Mesenchymal stem cell (in vitro differentiated cells and primary cell): ENCODE measurements at places on chromosomes 4 and X.
A peak's percentile ranks its signal among the peaks of the same experiment; 100 is the strongest.

DNA sequence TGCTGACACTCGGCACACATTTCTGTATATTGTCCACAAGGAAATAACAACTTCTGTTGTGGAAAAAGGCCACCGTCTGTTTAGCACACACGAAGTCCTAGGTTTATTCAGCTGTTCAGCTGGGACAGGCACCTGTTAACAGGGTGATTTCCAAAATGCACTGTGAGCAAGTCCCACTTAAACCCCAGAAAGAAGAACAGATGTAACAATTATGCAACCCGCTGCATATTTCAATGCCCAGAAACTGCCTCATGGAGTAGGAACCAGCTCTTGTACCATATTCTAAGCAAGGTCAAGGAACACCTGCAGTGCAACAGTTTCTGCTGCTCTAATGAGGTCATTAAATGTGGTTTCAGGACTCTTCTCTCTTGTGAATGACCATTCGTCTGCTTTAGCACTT, 77.1 kb downstream of the GEMIN8 start:
- no peak overlapping the region for H3K4me3 ChIP-seq
- no peak for DNase-seq
- no peak overlapping the region for H3K27ac ChIP-seq
- H3K4me1 ChIP-seq, result no peaks in the 10 kb centered on the region
- no peaks in the 10 kb centered on the region for H3K27me3 ChIP-seq
- H3K36me3 ChIP-seq, result no peaks in the 10 kb centered on the region

DNA sequence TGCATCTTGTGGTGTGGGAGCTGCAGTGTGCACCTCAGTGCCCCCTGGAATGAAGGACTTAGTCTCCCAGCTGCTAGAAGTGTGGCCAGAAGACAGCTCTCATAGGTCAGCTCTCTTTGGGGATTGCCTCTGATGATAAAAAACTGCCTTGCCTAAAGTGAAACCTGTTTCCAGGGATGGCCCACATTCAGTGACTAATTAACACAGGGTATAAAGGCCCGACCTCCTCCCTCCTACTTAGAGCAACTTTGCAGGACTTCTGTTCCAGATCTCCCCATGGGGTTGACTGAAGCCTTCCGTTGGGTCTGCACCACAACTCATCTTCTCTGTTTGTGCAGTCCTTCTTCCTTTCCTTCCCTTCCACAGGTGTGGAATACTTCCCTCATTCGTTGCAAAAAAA, 53.2 kb downstream of the SPINK2 start:
- H3K27ac ChIP-seq, result no peak overlapping the region
- no peak overlapping the region for H3K4me3 ChIP-seq
- no peak for DNase-seq

DNA sequence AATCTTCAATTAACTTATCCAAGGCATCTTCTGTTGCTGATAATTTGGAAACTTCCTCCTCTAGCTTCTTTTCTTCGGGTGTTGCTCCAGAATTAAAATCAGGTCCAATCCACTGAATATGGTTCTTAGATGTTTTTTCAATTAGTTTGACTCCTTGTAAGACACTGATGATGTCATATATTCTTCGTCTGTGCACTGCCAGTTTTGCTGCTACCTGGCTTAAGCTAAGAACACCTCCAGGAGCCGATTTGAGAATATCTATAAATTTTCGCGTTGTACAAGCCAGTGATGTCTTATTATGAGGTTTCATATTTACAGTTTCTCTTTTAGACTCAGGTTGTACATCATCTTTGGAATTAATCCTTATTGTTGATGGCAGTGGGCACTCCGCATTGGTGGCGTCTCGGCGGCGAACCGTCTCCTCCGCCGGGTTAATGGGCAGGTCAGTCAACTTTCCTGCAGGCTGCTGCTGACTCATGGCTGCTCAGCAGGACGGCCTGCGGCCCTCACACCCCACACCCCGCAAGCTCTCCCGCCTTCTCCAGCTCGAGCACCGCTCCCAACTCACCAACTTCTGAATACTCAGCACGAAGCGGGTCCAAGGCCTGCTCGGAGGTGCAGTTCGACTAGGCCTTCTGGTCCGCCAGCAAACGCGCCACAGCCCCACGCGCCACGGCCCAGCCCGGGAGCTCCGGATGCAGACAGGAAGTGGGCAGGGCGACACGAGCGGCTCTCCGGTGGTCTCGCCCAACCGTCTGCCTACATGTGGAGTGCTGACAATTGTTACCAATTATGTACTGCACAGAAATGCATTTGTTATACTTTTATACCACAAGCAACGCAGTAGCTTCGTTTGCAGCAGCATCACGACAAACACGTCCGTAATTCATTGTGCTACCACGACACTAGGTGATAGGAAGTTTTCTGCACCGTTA, 49.2 kb upstream of the FHL1 start:
- H3K4me1 ChIP-seq, result peaks cover 2% of the 10 kb centered on the region
- peaks cover 8% of the 10 kb centered on the region for H3K27me3 ChIP-seq
- no peaks in the 10 kb centered on the region for H3K36me3 ChIP-seq
- H3K27ac ChIP-seq, result no peak overlapping the region
- no peak overlapping the region for H3K4me3 ChIP-seq
- no peak for DNase-seq

GRCh38 chrX:87900320-87900908, 382.8 kb downstream of the KLHL4 start:
- H3K4me3 ChIP-seq, result peak overlapping the region; percentile 36
- H3K4me1 ChIP-seq, result no peaks in the 10 kb centered on the region

DNA sequence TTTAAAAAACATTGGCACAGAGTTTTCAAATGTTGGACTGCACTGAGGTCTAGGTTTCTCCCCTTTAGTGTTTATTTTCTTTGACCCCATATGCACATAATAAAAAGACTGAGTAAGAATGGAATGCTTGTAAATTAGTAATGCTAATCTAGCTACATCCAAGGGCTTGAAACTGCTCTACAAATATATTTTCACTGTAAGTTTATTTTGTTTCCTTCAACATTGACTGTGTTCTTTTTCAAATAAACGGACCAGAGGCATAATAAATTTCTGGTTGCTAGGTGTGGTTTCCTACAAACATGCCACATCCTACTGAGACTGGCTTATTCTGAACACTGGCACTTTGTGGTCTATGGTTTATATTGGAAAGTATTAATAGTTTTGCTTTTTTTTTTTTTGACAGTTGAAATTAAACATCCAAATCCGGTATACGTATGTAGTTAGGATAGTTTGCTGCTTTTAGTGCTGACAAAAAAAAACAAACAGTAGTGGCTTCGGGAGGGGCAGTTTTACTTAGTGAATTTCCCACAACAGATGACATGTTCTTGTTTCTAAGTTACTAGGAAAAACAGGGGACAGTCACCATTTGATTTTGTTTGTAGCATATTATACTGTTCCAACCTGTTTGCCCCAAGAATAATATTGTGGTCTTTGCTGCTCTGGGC, 13.2 kb downstream of the CA5B start:
- peak; percentile 88 for DNase-seq
- no peaks in the 10 kb centered on the region for H3K4me1 ChIP-seq

DNA sequence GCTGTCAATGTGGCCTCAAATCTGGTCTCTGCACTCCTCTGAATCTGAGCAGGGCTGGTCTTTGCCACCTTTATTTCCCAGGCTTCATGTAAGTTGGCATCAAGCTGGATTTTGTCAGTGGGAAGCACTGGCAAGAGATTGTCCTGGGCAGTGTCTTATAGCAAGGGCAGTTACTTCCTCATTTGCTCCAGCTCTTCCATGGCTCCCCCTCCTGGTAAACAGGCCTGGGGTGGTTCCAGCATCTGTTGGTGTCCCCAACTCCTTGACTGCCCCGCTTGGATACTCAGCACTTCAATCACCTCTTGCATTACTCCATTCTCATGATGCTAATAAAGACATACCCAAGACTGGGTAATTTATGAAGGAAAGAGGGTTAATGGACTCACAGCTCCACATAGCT, 15.0 kb upstream of the REST start:
- DNase-seq, result no peak
- no peak overlapping the region for H3K27ac ChIP-seq

DNA sequence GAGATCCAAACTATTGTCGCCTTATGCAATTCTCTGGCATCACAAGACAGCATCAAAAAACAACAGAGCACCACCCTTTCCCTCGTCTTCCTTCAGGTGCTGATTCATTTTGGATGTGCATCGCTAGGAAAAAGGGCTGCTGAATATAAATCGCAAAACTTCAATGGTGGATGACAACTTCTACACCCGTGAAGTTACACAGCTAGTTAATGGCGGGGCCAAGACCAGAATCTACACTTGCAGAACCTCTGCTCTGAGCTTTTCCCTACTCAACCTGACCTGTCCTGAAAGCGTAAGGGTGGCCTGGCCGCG, 674 bp downstream of the GNPDA2 start:
- no peak overlapping the region for H3K27ac ChIP-seq
- H3K4me3 ChIP-seq, result peak overlapping the region; percentile 99
- H3K4me1 ChIP-seq, result no peaks in the 10 kb centered on the region

- peaks cover 64% of the 10 kb centered on the region for H3K4me1 ChIP-seq
- H3K36me3 ChIP-seq, result no peaks in the 10 kb centered on the region
- peak; percentile 57 for DNase-seq
- H3K4me3 ChIP-seq, result no peak overlapping the region
Measured at GRCh38 chr4:2803624-2804448, 11.0 kb downstream of the SH3BP2 start.

DNA sequence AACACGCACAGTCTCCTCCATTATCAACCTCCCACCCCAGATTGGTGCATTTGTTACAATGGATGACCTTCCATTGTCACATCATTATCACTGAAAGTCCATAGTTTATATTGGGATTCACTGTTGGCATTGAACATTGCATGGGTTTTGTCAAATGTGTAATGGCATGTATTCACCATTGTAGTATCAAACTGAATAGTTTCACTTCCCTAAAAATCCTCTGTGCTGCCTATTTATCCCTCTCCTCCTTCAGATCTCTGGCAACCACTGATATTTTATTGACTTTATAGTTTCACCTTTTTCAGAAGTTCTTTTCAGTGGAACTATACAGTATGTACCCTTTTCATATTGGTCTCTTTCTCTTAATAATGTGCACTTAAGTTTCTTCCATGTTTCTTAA, 1565.4 kb downstream of the PCDH18 start:
- no peaks in the 10 kb centered on the region for H3K27me3 ChIP-seq
- DNase-seq, result no peak
- no peak overlapping the region for H3K27ac ChIP-seq
- no peaks in the 10 kb centered on the region for H3K36me3 ChIP-seq
- H3K4me3 ChIP-seq, result no peak overlapping the region
- no peaks in the 10 kb centered on the region for H3K4me1 ChIP-seq

- peaks cover 4% of the 10 kb centered on the region for H3K4me1 ChIP-seq
- no peak overlapping the region for H3K27ac ChIP-seq
- H3K27me3 ChIP-seq, result no peaks in the 10 kb centered on the region
- peak overlapping the region; percentile 20 for H3K4me3 ChIP-seq
Measured at GRCh38 chr4:153497988-153498967, 32.1 kb downstream of the TMEM131L start.

- no peaks in the 10 kb centered on the region for H3K27me3 ChIP-seq
- peak; percentile 15 for DNase-seq
- H3K4me3 ChIP-seq, result peak overlapping the region; percentile 62
Measured at GRCh38 chr4:163395758-163396157, 52.1 kb downstream of the NPY5R start.

DNA sequence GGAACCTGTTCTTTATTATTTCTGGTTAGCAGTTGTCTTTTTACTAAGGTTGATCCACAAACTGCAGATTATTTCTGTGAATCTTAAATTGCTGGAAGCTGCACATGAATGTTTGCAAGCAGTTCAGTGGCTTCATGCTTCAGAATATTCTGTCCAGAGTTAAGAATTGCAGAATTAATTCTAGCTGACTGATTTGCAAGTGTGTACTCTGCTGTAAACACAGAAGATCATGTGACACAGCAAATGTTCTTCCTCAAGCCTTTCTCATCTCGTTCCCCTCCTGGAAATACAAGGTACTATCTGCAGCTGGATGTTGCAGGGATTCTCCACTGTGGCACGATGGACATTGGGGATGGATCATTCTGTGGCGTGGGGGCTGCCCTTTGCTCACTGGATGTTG, 16.8 kb upstream of the CLTRN start:
- H3K27me3 ChIP-seq, result no peaks in the 10 kb centered on the region
- H3K27ac ChIP-seq, result no peak overlapping the region
- no peak overlapping the region for H3K4me3 ChIP-seq
- peaks cover 33% of the 10 kb centered on the region for H3K36me3 ChIP-seq
- peaks cover 7% of the 10 kb centered on the region for H3K4me1 ChIP-seq

- DNase-seq, result no peak
- H3K4me1 ChIP-seq, result peaks cover 4% of the 10 kb centered on the region
- no peaks in the 10 kb centered on the region for H3K27me3 ChIP-seq
- H3K4me3 ChIP-seq, result no peak overlapping the region
Measured at GRCh38 chr4:110268352-110268751, 69.9 kb upstream of the ELOVL6 start.

DNA sequence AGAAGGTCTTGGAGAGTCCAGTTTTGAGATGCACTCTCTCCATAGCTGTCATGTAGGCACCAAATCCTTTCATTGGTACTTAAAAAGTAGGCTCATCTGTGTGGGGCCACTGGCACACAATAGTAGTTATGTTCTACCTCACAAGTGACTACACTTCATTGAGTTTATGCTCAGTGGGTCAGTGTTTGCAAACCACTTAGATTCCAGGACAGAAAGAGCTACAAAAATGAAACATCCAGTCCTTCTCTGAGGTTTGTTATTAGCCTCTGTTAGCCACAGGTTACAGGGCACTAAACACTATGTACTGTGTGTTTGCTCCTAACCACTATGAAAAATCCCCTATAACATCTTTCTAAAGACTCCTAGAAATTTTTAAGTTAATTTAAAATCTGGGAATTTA, 13.8 kb downstream of the RAB28 start:
- H3K27ac ChIP-seq, result no peak overlapping the region
- H3K4me1 ChIP-seq, result no peaks in the 10 kb centered on the region
- DNase-seq, result peak; percentile 18
- no peak overlapping the region for H3K4me3 ChIP-seq
